Neural crest cell (in vitro differentiated cells): ENCODE measurements at places on chromosomes 13 and 19. TPM values are rescaled to one million over a fixed set of nuclear protein-coding genes. Genes with fewer than 3 reads are reported as not detected.

Gene PSPN
- total RNA-seq: 4.1 and 4.4 TPM in 2 replicates

Gene MIDN
- 177 and 187 TPM in 2 replicates for total RNA-seq

Gene GAPDHS
- not detected in 2 replicates for total RNA-seq

Gene RUVBL2
- total RNA-seq: 118 and 125 TPM in 2 replicates

Gene SLITRK1
- total RNA-seq: 1.6 TPM in 2 replicates

Gene ZNF835
- 0.11 TPM in 1 of 2 replicates, not detected in the other for total RNA-seq

Gene RUBCNL
- 29.7 and 36.4 TPM in 2 replicates for total RNA-seq

Gene TARM1
- total RNA-seq: not detected in 2 replicates

Gene NTF4
- total RNA-seq: not detected in 2 replicates
